Stimulated activated CD4-positive, alpha-beta T cell treated with anti-CD3 and anti-CD28 coated beads, Interleukin-1b, Interleukin-23, amount 100 ng/mL, for 48 hours (primary cell): ENCODE measurements at places on chromosomes 7 and 10.

DNA sequence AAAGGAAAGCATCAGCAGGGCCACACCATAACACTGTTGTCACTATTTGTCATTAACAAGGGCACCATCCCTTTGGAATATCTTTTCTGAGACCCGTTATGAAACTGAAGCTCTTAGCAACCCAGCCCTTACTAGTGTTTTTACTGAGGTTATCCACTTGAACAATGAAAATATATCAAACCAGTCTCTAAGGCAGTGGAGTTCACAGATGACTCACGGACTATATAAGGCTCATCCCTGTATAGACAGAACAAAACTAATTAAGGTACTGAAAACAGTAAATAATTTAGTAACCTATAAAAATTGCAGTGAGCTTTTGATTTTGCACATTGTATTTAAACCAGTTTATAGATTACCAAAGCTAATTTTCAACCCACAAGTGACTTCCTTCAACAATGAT is 196.0 kb downstream of the ELAPOR2 start:
- no peak for DNase-seq

DNA sequence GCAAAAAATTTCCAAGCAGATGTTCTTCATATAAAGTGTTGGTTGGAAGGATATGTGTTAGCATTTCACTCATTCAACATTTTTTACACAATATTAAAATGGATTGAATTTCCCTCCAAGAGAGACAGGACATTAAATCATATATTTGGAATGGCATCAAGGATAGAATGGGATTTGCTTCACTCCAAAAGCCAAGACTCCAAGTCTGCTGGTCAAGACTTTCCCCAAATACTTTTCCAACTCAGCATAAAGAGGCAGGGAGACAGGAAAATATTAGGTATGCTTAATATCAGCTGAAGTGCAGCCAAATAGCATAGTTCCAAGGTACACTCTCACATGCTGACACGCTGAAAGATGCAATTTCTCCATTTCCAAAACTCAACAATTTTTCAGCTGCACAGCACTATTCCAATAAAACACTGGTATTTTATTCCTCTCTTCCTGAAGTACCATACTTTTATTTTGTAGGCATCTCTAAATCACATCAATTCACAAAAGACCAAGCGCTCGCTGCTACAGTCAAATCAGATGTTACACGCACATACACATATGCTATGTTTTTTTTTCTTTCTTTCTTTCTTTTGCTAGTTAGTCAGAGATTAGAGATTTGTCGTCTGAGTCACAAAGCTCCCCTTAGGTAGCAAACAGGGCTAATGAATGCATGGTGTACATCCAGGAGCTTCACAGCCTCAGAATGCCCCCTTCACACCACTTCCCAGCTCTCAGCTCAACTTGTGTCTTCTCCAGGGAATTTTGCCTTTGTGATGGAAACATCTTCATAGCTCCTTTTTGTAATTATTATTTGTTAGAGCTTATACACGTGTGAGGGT is 1033.8 kb upstream of the AUTS2 start:
- no peak for DNase-seq

DNA sequence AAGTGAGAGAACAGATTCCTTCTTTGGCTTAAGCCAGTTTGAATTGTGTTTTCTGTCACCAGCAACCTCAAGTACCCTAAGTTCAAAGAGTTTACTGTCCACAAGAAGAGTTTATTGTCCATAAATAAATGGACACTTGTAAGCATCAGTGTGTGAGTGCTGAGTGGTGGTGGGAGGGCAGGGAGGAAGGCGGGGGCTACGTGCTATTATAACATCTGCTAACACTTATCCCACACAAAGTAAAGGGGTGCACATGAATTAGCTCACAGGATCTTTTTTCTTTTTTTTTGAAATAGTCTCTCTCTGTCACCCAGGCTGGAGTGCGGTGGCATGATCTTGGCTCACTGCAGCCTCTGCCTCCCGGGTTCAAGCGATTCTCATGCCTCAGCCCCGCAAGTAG is 87.2 kb downstream of the MICALL2 start:
- no peak for DNase-seq

- no peak for DNase-seq
Measured at GRCh38 chr10:56763090-56763489, 402.0 kb upstream of the ZWINT start.

- DNase-seq = no peak
Measured at GRCh38 chr10:14602807-14603533, 171.7 kb downstream of the FAM107B start.

- DNase-seq = no peak
Measured at GRCh38 chr10:122352817-122353525, 21.5 kb upstream of the PLEKHA1 start.

DNA sequence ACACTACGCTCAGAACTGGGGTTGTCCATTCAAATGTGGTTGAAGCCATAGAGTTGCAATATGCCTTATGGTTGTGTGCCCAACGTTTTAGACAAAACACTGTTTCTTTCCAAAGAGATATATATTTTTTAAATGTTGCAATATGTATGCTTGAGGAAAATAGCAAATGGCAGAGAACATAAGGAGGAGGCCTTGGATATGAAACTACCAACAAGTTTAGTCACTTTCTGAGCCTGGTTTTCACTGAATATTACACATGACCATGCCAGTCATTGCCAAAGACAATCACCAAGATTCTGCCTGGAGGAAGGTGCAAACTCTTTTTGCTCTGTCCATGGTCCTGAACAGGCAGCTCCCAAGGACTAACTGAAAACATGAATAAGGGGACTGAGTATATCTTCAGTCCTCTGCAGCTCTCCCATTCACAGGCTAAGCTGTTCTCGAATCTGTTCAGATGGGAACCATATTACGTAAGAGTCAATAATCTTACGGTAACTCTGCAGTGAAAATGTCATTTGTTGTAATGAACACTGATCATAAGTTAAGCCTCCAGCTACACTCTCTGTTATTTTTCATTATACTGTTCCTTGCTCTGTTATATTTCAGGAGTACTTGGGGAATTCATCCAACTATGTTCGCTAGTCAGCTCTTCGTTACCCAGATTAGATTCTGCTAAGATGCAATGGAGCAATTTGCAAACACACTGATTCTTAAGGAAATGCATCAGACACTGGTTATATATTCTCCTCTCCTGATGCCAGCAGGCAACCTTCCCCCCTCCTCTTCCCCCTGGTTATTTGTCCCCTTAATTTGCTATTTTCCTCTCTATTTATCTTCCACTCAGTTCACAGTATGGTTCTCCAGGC is 90.7 kb upstream of the C1QL3 start:
- DNase-seq = no peak

GRCh38 chr10:48287417-48288391 is 13.2 kb upstream of the FRMPD2 start:
- DNase-seq = no peak

GRCh38 chr7:43520201-43520600 is 62.7 kb upstream of the STK17A start:
- no peak for DNase-seq

DNA sequence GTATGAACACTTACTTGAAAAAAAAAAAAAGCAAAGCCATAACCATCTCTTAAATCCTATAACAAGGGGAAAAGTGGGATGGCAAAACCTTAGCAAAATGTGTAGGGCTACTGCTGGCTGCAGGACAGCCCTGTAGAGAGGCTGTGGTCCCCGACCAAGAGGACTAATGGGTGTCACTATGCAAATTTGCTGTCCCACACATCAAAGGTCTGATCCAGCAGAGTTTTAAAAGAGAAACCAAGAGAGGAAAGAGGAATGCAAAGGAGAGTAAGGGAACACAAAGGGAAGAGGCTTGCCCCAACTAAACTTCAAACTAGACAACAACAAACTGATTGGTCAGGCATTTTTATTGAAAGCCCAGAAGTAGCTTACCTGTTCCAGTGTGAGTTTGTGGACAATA is 3.1 kb upstream of the ZNRF2 start:
- DNase-seq = no peak

DNA sequence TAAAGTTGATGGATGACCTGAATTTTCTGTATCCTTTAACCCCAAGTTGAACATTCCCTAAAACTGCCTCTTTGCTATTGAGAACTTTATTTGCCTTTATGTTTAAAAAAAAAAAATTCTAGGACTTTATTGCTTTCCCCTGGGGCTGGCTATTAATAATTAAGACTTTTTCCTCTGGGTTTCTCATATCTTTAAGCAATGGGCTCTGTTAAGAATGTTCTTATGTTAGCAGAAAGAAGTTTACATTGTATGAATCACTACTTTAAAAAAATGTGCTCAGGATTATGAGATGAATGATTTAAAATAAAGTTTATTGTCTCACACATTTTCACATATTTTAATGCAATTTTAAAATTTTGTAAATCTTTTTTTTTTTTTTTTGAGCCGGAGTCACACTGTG is 19.5 kb downstream of the TAX1BP1 start:
- DNase-seq = no peak

- DNase-seq = no peak
Measured at GRCh38 chr7:24871770-24872169, 108.2 kb downstream of the OSBPL3 start.

DNA sequence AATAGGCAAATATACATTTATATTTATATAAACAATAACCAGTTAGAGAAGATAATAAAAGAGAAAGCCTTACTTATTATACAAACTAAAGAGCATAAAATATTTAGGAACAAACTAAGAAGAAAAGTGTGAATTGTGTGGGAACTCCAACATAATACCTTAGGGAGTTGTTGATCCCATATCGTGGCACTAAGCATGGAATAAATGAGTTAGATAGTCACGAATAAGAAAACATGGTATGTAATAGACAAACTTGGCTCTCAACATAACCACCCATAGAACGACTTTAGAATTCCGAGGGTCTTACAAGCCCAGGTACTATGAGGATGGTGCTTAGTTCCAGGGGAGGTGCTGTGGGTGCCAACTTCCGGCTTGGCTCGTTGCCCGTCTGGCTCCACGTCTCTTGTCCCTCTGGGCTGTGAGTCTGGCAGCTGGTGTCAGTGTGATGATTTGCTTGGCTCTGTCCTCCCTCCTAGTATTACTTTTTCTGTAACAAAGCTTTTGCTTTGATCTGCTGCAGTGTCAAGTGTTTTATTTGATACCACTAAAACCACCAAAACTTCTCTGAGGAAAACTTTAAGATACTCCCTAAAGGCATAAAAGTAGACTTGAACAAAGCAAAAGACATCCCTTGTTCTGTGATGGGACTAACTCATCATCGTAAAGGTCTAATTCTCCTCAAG is 9.5 kb upstream of the RBM20 start:
- no peak for DNase-seq

DNA sequence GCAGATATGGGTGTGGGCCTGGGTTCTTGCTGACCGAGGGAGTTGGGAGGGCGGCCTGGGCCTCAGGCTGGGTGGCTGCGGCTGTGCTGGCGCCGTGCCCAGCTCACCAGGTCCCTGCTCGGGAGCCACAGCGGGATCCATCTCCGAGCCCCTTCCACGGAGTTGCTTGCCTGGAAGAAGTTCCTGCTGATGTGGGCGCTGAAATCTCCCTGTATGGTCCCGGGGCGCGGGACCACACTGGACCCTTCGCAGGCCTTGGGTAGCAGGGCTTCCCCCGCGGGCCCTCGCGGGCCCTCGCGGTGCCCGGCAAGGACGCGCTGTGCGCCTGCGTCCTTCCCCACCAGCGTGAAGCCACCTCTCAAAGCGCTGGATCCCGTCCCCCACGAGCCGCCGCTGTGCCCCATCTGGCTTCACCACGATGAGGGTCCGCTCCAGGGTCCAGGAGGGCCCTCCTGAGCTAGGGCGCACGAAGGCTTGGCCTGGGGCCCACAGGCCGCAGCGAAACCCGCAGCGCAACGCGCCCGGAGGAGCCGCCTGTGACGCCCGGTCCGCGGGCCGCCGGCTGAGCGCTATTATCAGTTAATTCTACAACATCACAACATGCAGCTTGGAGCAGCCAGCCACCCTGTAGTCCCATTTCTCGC is 31.5 kb downstream of the RAB19 start:
- no peak for DNase-seq

GRCh38 chr10:11186374-11186773 is 168.7 kb downstream of the CELF2 start:
- no peak for DNase-seq

GRCh38 chr10:50324046-50324445 is 72.7 kb upstream of the ASAH2 start:
- no peak for DNase-seq

GRCh38 chr7:77923419-77923818 is 124.8 kb downstream of the PHTF2 start:
- DNase-seq = no peak

- no peak for DNase-seq
Measured at GRCh38 chr10:95793401-95794045, 37.6 kb downstream of the ENTPD1 start.

- DNase-seq = no peak
Measured at GRCh38 chr7:102836191-102836919, 76.4 kb upstream of the LRRC17 start.

DNA sequence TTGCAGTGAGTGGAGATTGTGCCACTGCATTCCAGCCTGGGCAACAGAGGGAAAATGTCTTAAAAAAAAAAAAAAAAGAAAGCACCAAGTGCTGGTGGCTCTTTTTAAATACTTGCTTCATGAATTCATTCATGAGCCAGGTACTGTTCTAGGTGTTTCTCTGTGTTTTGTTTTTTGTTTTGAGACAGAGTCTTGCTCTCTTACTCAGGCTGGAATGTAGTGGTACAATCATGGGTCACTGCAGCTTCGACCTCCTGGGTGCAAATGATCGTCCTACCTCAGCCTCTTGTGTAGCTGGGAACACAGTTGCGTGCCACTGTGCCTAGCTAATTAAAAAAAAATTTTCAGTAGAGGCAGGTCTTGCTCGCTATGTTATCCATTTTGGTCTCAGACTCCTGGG is 5.3 kb downstream of the STOX1 start:
- DNase-seq = no peak

DNA sequence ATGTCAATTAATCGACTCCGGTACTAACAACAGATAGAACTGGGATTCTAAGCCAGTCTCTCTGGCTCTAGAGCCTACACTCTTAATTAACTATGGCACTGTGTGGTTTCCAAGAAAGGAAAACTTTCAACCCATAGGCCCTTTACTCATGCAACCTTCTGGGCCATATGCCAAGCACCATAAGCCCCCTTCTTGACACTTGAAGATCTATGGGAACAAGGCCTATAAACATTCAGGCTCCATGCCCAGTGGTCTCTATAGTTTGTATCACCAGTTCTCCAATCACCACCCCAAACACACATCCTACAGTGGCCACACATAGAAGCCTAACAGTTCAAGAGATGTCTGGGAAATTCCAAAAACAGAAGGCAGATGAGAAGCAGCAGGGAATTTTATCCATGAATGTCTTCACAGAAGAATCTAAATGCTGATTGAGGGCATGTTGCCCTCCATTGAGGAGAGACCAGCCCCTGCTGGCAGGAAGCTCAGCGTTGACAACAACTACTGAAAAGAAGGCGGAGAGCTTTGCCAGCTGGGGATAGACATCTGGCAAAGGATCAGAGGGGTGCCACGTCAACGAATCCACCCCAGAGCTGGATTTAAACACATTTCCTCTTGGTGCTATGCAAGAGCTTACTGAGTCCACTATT is 64.4 kb downstream of the GRM3 start:
- DNase-seq = no peak

- DNase-seq = no peak
Measured at GRCh38 chr10:35470925-35471315, 134.2 kb upstream of the GJD4 start.

- peak; percentile 23 for DNase-seq
Measured at GRCh38 chr7:73828107-73828803, 2.5 kb upstream of the CLDN4 start.

GRCh38 chr7:84838857-84839256 is 348.0 kb downstream of the SEMA3D start:
- no peak for DNase-seq
